Stimulated activated CD8-positive, alpha-beta memory T cell treated with anti-CD3 and anti-CD28 coated beads, Interleukin-7, amount 100 ng/mL, for 48 hours (primary cell): ENCODE measurements at places on chromosomes 11 and 22.

DNA sequence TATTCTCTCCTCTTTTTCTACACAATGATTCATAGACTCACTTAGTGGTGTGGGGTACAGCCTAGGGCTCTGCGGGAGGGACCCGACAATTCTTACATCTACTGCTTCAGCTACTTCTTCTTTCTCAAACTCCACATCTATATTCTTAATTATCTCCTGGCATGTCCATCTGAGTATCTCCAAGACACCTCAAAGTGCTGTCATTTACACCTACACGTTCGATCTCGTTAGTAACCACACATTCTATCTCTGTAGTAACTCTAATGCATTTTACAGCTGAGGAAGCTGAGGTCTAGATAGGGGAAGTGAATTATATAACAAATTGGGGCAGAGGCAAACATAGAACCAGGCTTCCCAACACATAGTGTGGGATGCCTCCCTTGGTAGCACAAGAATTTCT is 27.7 kb upstream of the RRM1 start:
- no peak for DNase-seq

- no peak for DNase-seq
Measured at GRCh38 chr11:6705905-6706535, 22.9 kb upstream of the MRPL17 start.

DNA sequence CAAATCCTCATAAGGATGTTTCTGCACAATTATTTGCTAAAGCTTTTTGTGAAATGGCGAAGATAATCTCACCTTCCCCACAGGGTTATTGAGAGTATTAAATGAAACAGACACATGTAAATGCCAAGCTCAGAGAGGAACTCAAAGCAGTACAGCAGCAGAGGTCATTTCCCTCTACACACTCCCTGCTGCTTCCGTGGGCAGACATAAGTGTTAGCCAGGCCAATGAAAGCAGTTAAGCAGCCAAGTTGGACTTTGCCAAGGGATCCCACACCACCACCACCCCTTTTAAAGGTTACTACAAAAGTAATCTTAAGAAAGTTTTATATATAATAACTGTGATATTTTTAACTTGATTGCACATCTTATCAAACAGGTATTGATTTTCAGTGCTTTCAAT is 4.0 kb upstream of the FAM111A start:
- DNase-seq = no peak

GRCh38 chr22:50211147-50211546 is 10.3 kb downstream of the SELENOO start:
- no peak for DNase-seq

GRCh38 chr11:45484326-45484883 is 181.0 kb downstream of the CHST1 start:
- DNase-seq = no peak
